ENCODE measurements at places on chromosomes 6 and 20.
A peak's percentile ranks its signal among the peaks of the same experiment; 100 is the strongest.

- DNase-seq, result no peak
These were observed 324.7 kb upstream of the RUNX2 start for GRCh38 chr6:45003387-45003786.

- DNase-seq, result no peak
These were observed 65.9 kb downstream of the CRYBG1 start for GRCh38 chr6:106426250-106426970.

DNA sequence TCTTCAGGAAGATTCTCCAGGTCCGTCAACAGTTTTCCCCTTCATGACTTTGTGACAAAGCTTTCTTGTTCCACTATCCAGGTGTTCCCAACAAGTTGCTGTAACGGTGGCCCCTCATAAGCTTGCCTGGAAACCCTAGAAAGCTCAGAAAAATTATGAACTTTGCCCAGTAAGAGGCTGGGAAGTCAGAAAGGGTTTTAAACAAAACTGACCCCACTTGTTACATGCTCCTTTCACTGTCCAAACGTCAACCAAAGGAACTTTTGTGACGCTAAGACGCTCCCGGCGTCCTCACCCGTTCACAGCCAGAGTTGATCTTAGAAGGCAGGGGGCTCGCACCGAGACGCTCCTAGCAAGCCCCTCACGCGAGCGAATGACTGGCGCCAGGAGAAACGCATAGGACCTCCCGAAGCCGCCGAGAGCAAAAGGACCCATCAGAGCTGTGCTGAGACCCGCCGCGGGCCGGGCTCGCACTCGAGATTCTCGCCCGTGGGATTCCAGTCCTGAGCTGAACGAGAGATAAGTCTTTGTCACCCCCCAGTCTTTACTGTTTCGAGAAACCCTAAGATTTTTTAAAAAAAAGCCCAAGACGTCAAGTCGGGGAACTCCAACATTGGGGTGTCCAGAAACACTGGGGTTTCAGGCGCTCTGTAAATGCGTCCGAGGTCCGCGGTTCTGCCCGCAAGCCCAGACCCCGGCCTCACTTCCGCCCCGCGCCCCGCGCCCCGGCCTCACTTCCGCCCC is 544 bp upstream of the ACAT2 start:
- DNase-seq, result no peak

GRCh38 chr6:111566222-111566734 is 39.4 kb downstream of the TRAF3IP2 start:
- DNase-seq, result no peak

DNA sequence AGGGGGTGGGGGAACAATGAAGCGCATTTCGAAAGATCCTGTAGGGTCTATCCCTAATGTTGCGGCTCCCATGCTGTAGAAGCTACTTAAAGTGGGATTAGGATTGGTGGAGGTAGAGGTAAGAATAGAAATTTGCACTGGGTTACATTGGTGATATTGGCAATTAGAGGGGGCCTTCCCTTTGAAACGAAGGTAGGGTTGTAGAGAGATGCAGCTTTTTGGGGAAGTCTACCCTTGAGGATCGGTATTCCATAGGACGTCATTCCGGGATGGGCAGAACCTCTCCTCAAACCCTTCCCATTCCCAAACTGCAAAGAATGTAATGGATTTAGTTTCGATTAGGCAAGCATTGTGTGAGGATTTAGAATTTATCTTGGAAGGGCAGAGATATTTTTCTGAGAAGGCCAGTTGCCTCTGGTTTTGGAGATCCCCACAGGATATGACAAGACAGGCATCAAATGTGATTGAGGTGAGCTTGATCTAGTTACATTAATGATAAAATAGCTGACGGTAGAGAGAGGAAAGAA is 5.4 kb upstream of the ZNFX1 start:
- peak; percentile 40 for DNase-seq

DNA sequence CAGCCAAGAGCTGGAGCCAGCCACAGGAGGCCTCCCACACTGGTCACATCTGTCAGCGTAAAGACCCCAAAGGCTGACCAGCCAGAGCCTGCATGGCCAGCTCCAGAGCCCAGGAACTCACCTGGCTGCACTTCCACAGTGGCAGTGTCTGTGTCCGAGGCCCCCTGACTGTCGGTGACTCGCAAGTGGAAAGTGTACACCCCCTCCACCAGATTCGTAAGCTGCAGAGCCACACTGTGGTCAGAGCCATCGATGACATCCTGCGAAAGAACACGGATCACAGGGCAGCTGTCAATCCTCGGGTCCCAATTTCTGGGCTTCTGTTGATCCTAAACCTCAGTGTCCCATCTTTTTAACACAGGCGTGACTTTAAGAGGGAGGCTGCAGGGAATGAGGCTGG is 69.3 kb downstream of the ALDH5A1 start:
- no peak for DNase-seq

DNA sequence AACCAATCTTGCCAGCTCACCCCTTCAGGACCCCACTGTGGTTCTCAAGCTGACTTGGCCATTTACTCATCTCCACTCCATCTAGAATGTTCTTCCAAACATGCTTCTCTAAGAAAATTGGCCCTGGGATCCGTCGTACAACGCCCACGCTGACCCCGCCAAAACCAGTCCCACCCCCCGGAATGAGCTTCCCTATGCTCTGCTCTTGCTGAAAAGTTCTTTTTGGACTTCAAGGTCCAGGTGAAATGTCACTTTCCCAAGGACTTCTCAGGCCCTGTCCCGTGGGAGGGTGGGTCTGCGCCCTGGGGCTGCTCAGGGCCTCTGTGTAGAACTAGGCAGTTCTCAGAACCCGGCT is 9.9 kb downstream of the NOL4L start:
- no peak for DNase-seq

- DNase-seq, result peak; percentile 44
These were observed 29.9 kb downstream of the NFATC2 start for GRCh38 chr20:51512645-51513044.

DNA sequence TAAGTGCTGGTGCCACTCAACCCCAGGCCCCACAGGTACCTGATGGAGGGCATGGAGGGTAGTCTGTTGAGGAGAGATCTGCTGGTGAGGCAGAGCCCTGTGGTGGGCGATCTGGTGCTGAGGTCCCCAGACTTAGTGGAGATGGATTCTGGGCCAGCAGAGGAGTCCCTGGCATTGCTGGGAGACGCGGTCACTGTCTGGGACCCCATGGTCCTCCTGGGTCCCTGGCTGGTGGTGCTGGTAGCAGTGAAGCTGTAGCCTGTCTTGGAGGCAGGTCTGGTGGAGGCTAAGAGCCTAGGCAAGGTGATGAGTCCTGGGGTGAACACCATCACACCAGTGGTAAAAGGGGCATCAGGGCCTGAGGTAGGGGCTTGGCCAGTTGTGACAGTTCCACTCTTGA is 6.6 kb downstream of the TREML2 start:
- no peak for DNase-seq

All from CD4-positive, alpha-beta T cell treated with Interleukin-12 subunit alpha and Interleukin-12 subunit beta, for 1 hour (primary cell).